Progenitor cell of endocrine pancreas (in vitro differentiated cells): ENCODE measurements at places on chromosomes 12 and 14.

- no peak for DNase-seq
Observed at GRCh38 chr12:57535764-57536596, 11.0 kb downstream of the DCTN2 start.

GRCh38 chr12:106971065-106971464 is 15.4 kb downstream of the TMEM263 start:
- DNase-seq: no peak

DNA sequence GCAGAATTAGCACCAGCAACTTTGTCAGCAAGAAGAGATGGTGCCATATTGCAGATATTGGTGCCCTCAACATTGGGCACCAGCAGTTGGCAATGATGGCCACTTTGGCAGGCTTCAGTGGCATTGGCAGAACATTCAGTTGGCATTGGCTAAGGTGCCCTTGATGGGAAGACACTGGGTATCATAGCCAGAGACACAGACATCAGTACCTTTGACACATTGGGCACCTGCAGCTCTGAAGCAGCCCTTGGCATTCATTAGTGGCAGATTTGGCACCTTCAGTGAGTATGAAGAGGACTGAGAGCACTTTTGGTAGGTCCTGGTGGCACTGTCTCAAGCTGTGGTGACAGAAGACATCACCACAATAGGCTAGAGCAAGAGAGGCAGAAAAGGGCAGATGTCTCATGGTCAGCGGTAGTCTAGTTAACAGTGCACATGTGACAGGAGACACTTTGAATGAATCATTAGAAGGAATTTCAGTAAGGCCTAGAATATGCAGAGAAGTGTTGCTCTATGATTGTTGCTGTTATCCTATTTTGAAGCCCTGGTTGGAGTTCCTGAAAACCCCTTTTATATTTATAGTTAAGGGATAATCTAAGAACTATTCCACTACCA is 422.2 kb downstream of the APAF1 start:
- DNase-seq: no peak

DNA sequence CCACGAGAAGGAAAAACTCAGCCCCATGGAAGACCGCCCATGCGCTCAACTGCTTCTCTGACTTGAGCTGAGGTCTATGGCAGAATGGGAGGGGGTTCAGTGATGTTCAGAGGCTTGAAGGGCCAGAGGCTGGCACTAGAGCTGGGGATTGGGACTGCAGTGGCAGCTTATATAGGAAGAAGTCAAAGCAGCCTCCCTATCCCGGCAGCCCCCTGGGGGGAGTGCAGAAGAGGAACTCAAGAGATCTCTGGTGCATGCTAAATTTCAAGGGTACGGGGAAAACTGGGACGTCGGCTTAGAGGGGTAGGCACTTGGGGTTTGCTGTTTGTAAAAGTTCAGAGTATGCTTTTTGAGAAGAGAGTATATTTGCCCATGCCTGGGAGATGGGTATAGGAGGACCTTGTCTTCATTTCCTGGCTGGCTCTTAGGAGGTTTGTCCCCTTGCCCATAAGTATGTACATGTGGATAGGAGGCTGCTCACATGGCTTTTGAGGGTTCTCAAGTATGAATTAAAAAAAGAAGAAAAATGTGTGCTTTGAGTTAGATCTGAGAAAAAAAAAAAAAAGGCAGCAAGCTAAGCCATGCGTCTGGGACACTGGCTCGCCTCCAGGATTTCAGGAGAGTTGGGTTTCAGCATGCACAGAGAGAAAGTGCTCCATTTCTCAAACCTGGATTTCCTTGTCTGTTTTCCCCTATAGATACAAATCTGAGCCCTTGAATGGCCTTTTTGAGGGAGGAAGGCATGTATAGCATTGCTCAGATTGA is 3.2 kb upstream of the MEG3 start:
- DNase-seq: no peak

DNA sequence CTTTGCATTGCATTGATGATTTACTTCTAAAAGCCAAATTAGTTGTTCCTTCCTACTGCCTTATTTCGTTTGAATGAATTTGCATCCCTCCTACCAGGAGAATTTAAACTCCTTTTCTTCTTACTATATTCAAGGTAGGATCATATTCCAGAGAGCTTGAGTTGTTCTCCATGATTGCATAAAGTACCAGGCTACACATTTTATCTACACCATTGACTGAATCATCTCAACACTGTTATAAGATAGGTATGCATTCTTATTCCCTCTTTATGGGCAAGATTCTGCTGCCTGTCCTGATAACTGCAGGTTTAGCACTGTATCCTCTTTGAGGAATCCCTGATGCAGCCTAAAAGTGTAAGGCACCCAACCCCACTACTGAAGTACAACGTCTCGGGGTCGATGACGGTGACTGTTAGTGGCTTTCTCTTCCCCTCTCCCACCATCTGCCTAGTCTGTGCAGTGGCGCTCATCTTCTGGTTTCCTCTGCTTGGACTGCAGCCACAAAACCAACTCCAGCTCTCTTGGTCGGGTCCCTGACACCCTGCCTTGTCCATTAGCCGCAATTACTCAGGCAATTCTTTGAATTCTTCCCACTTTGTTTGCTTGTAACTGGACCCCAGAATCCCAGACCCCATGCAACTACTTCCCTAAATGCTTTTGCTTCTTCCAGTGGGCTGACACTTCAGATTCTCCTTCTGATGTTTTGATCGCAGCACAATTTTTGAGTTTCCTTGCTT is 44.4 kb upstream of the STXBP6 start:
- no peak for DNase-seq

DNA sequence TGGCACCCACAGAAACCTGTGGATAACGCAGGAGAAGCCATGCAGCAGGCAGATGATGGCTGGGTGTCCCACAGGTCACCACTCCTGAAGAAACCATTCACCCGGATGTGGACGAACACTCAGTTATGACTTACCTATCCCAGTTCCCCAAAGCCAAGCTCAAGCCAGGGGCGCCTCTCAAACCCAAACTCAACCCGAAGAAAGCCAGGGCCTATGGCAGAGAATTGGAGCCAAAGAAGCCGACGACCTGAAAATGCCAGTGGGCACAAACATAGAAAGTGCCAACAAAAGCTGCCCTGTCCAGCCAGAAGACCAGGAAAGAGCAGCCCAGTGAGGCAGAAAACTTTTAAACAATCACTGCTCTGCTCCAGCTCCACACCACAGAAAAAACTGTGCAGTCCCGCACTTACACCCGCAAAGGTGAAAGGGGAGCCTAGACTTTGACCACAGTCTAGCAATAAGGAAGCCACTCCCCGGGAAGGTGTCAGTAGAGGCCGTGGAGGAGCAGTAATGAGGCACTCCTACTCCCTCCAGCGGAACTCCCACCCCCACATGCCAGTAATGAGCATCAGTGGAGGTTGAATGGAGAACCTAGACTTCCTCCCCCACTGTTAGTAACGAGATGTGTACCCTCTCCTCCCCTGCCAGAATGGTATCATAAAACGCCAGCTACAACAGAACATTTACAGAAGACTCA is 6.0 kb upstream of the ACVRL1 start:
- DNase-seq: no peak

DNA sequence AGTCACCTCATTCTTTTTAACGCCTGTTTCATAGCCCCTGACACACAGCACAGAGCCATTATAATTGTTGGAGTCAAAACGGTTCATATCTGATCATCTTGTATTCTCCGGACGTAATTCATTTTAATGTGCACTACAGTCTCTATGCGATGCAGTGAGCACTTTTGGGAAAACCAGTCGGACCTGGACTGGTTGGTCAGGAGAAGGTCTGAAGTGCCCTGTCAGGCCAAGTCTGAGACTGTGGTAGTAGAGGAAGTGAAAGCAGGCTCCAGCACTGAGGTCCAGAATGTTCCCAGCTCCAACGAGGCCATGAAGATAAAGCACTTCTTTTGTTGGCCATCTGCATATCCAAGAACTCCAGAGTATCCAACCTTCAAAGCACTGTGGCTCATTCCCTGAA is 117.1 kb upstream of the NCOR2 start:
- DNase-seq: no peak

- no peak for DNase-seq
Observed at GRCh38 chr14:69797573-69798338, 715 bp upstream of the SLC10A1 start.

DNA sequence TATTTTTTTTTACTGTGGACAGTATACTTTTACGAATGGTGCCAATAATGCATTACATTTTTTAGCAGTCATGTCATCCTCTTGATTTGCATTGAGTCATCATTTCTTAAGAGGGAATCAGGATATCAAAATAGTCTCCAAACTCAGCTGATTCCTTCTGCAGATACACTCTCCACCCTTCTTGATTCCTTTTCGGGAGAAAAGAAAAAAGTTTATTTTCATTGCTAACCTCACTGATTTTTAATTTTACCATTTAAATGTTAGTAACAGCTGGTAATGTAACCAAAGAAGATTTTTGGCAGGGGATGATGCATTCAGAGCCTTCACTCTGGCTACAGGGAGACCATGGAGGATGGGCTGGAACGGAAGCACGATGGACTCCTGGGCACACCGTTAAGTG is 47.5 kb downstream of the MRPL42 start:
- DNase-seq: no peak

- DNase-seq: no peak
Observed at GRCh38 chr12:131640525-131640924, 70.4 kb upstream of the SFSWAP start.

DNA sequence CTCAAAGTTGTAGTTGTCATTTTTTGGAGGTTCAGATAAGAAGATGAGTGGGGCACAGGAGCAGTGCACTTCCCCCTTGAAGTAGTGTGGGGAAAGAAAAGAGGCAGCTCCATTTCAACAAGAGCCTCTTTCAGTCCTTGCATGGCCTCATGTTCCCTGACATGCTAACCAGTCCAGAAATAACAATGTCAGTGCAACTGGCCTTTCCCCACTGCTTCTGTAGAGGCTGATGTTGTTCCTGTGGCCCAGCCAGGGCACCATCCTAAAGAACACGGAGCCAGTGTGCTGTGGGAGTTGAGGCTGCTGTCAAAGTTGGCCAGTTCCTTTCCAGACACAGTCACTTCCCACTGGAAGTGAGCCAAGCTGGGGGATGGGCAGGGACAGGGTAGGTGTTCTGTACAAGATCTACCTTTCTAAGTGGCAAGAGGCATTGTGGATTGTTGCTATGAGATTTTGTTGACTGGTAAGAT is 77.7 kb upstream of the SLC38A2 start:
- DNase-seq: no peak

DNA sequence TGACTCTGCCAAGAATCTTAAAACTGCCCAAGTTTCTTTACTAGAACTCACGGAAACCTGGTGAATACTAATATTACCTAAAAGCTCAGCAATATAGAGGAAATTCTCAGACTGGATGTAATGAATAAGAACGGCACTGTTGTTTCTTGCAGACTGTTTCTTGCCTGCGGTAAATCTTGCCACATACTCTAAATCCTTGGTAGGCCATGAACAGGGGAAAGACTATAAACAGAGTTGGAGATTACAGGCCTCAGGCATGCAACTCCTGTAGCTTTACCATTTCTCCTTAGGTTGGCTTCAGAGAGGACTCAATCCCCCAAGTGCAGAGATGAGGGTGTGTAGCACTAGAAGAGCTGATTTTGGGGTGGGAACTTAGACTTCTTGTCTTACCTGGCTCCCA is 1.1 kb downstream of the ALDH6A1 start:
- no peak for DNase-seq

GRCh38 chr12:127655691-127656090 is 611.3 kb upstream of the TMEM132C start:
- DNase-seq: no peak

- DNase-seq: no peak
Observed at GRCh38 chr12:76272287-76272686, 75.9 kb downstream of the BBS10 start.

GRCh38 chr12:101238306-101238705 is 28.3 kb upstream of the SLC5A8 start:
- DNase-seq: no peak

DNA sequence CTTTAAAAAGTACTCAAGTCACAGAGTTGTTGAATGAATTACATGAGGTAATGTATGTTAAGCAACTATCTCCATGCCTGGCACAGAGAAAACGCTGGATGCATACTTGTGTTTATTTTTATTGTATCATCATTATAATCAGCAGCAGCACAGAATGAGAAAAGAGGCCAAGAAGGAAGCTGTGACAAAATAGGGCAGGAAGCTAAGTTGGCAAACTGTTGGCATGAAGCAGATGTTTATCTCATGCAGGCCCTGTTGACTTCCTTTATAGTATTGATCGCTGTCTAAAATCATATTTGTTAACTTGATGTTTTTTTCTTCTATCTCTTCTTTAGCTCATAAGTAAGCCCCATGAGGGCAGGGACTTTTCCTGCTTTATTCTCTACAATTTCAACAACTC is 466.6 kb downstream of the TRHDE start:
- no peak for DNase-seq

DNA sequence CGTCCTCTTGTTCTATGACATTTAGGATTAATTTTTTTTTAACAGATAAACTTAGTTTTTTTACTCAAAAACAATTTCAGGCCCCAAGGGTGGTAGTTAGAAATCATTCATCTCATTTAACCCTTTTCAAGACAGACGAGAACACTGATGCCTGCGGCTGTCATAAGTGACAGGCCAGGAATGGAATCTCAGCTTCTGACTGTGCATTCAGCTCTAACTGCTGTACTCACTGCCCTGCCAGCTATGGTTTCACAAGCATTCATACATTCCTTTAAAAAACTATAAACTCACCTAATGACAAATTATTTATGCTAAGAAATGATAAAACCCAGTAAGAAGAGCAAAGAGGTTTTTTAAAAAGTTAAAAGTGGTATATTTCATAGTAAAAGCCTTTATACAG is 8.8 kb downstream of the DENND5B start:
- DNase-seq: no peak
